ENCODE measurements at places on chromosomes 5 and 9.
A peak's percentile ranks its signal among the peaks of the same experiment; 100 is the strongest.

DNA sequence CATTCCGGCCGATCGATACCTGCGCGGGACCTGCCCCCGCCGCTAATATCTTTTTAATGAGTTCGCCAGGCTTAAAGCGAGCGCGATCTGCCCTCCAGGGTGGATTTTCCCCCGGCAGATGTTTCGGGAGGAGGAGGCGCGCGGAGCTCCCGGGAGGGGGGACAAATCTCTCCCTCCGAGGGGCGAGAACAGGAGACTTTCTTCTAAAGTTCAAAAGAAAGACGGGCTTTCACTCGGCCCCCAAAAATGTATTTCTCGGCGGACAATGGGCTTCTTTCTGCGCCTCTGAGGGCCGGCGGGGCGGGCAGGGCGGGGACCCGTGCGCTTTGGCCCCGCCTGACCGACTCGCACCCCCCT is 4.1 kb upstream of the PRDM12 start:
- DNase-seq, result no peak

GRCh38 chr9:20023961-20024571 is 235.2 kb upstream of the SLC24A2 start:
- no peak for DNase-seq

DNA sequence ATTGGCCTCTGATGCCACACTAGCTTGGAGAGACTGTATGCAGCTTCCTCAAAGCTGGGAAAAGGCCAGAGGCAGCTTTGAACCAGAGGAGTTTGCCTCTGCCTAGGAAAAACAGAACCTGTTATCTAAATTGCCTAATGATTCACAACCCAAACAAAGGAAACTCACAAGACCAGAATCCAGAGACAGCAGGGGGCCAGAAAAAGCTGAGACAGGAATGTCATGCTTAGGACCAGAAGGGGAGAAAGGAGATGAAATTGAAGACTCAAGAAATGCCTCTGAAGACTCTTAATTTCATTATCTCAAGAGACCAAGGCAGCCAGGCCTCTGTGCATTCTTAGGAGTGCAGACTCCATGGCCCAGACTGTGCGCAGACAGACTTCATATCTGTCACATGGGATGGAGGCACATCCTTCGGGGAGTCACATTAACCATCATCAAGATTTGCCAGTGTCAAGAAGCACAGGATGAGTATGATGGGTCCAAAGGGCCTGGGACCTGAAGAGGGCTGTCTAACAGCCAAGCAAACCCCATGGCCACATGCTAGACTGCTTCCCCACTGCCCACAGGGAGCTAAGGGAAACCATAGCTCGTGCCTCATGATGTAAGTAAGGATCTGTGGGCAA is 57.3 kb downstream of the ARSB start:
- DNase-seq, result no peak

DNA sequence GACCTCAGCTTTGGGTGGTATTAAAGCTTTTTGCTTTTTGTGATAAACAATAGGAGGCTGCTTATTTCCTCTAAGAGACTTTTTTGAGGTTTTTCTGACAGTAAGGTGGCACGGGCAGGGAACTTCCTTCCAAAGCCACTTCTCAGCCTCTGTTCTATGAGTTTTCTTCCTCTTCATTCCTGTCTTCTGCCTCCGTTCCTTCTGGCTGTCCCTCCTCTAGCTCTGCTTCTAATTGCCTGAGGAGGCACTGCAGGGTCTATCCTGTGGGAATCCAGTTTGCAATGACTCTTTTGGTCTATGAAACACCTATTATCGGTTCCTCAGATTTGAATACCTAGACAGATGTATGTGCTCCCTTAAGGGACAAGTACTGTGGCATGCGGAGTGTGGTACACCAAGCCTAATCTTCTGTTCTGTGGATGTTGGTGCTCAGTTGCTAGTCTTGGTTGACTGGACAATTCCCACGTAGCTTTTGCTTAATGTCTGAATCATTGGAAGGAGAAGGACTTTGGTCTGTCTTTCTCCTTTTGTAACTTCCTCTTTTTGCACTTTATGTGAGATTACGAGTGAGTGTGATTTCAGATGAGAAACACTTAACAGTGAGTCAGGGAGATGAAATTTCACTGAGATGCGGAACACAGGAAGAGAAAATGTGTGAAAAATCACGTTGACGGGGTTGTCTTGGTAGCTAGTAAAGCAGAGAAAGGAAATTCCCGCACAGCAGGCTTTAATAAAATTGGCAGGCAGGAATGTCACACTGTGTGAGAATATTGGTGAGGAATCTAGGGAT is 305.2 kb downstream of the EFNA5 start:
- peak; percentile 97 for DNase-seq

DNA sequence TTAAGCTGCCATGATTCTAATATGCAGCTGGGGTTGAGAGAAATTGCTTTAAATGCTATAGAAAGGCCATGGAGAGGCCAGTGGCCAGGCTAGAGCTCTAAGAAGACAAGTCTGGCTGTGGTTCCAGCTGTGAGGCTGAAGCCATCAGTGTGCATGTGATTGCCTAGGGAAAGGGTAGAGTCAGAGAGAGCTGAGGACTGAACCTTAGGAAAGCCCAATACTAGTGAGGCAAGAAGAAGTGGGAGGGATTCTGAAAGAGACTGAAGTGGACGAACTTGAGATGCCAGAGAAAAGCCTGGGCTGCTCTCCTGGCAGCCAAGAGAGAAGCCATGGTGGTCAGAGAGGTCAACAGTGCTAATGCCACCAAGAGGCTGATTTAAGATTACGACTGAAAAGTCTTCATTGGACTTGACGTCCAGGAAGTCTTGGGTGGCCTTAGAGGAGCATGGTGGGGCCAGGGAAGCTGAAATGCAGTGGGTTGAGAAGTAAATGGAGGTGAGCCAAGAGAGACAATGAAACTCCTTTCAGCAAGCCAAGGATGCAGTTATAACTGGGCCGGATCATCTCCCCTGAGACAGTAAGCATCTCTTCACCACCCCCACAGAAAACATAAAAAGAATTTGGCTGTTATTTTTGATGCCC is 133.2 kb downstream of the TMEM174 start:
- no peak for DNase-seq

GRCh38 chr9:76615177-76615603 is 149.0 kb upstream of the PCA3 start:
- peak; percentile 75 for DNase-seq

- peak; percentile 40 for DNase-seq
These were observed 219.1 kb upstream of the OTULINL start for GRCh38 chr5:14362491-14362890.

DNA sequence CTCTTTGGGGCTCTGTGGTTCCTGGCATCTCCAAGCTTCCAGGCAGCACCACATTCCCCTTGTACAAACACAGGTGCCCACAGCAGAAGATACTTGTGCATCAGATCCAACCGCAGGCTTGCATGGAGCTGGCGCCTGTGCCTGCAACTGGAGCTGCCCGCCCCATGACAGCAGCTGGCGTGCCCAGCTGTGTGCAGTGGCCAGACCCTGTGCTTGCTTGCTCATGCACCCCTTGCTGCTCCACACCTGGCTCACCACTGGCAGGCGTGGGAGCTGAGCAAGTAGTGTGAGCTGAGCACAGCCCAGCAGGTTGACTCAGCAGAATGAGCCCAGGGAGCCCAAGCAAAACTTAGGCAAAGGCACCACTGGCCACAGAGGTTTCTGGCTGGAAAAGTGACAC is 84.4 kb upstream of the STARD4 start:
- DNase-seq, result no peak

DNA sequence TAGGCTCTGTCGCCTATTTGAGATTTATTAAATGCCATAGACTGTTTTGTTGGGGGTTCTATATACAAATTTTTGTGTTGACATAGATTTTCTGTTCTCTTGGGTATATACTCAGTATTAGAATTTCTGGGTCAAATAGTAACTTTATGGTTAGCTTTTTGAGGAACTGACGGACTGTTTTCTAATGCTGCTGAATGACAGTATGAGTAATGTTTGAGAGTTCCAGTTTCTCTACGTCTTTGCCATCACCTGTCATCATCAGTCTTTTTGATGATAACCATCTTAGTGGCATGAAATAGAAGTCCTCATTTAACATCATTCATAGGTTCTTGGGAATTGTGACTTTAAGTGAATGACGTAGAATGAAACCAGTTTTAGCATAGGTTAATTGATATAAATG is 60.1 kb downstream of the CCDC171 start:
- no peak for DNase-seq

Measured in suppressor macrophage treated with lipopolysaccharide for 1 hour (primary cell).